Spinal cord (tissue), 10 donors: ENCODE measurements at places on chromosomes 7 and 10. TPM values are rescaled to one million over a fixed set of nuclear protein-coding genes. Genes with fewer than 3 reads are reported as not detected.

Gene IDI1
- total RNA-seq: 90.6 TPM

Gene SFRP5
- 9.6 TPM for total RNA-seq

Gene GPR15LG
- total RNA-seq: not detected

Gene UBE3C
- total RNA-seq: 52.3 TPM

DNA sequence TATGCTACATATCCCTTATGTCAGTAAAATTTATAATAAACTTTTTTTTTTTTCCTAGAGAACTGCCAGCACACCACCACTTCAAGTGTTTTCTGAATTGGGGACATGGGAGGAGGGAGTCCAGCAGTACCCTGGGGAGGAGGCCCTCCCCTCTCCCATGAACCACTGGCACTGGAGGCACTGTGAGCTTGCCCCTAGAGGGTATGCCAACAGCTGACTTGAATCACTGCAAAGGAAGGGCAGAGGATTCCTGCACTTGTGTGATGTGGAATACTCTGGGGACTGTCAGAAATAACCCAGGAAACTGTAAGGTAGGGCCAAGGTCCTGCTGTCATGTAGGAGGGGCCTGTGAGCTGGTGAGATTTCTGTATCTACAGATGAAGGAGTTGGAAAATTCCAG lies 8.5 kb upstream of the ARMS2 start:
- DNase-seq: no peak
- no peaks in the 10 kb centered on the region for H3K4me1 ChIP-seq
- no peaks in the 10 kb centered on the region for H3K36me3 ChIP-seq

GRCh38 chr7:47914717-47915615 lies 33.3 kb downstream of the PKD1L1 start:
- DNase-seq: no peak
- no peaks in the 10 kb centered on the region for H3K36me3 ChIP-seq
- H3K4me3 ChIP-seq: no peak overlapping the region
- no peak overlapping the region for H3K27ac ChIP-seq
- H3K27me3 ChIP-seq: no peaks in the 10 kb centered on the region

- no peaks in the 10 kb centered on the region for H3K4me1 ChIP-seq
- peaks cover 4% of the 10 kb centered on the region for H3K36me3 ChIP-seq
- H3K27ac ChIP-seq: no peak overlapping the region
- H3K27me3 ChIP-seq: no peaks in the 10 kb centered on the region
These were observed 42.9 kb downstream of the TAX1BP1 start for GRCh38 chr7:27782849-27783248.

DNA sequence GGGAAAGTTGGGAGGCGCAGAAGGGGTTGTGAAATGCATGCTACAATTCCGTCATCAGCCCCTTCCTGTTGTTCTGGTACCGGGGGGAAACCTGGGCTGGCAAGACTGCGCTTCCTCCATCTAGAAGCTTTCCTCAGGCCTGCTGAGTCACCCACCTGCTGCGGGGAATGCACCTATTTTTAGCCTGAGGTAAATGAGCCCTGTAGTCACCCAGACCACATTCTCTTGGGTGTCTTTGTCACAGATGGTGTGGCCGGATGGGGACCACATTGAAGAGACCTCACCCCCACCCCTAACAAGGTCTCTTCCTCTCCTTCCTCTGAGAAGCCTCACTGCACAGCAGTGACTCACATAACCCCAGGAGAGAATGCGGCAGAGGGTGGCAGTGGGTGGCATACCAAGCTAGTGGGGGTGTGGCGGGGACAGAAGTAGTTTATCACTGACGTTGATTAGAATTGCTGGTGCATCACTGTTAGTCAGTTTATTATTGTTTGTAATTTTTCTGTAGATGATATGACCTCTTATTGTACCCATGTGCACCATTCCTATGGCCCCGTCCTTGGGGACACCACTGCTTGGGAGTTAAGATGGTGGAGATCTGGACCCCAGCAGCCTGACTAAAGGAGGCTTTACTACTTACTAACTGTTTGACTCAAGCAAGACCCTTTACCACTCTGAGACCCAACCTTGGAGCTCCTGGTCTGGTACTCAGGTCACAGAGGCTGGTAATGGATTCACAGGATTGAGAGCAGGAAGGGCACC lies 83.0 kb upstream of the DUSP5 start:
- H3K4me1 ChIP-seq: peaks cover 4% of the 10 kb centered on the region
- no peak overlapping the region for H3K4me3 ChIP-seq
- no peak for DNase-seq
- no peaks in the 10 kb centered on the region for H3K27me3 ChIP-seq

GRCh38 chr7:47330561-47331178 lies 251.2 kb downstream of the TNS3 start:
- H3K4me3 ChIP-seq: no peak overlapping the region
- peaks cover 20% of the 10 kb centered on the region for H3K36me3 ChIP-seq
- no peaks in the 10 kb centered on the region for H3K27me3 ChIP-seq
- no peak overlapping the region for H3K27ac ChIP-seq
- no peak for DNase-seq
- peaks cover 88% of the 10 kb centered on the region for H3K4me1 ChIP-seq

DNA sequence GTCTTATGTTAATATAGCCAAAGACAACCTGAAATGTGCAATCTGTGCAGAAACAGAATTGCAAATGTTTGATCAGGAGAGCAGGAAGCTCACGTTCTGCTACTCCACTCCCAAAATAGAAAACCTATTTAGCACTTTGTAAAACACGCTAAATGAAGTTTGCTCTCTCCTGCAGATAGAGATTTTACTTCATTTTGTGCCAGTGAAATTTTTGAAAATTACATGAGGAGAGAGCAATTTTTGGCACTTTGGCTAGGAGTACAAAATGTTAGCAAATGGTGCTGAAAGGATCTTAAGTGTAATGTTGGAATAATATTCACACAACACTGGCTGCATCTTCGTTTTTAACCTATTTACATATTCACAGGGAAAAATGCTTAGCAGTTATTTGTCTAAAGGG lies 61.9 kb downstream of the SEM1 start:
- H3K27me3 ChIP-seq: no peaks in the 10 kb centered on the region
- DNase-seq: peak; percentile 28
- no peaks in the 10 kb centered on the region for H3K36me3 ChIP-seq
- no peak overlapping the region for H3K4me3 ChIP-seq
